ENCODE measurements at places on chromosomes 7 and 10.

DNA sequence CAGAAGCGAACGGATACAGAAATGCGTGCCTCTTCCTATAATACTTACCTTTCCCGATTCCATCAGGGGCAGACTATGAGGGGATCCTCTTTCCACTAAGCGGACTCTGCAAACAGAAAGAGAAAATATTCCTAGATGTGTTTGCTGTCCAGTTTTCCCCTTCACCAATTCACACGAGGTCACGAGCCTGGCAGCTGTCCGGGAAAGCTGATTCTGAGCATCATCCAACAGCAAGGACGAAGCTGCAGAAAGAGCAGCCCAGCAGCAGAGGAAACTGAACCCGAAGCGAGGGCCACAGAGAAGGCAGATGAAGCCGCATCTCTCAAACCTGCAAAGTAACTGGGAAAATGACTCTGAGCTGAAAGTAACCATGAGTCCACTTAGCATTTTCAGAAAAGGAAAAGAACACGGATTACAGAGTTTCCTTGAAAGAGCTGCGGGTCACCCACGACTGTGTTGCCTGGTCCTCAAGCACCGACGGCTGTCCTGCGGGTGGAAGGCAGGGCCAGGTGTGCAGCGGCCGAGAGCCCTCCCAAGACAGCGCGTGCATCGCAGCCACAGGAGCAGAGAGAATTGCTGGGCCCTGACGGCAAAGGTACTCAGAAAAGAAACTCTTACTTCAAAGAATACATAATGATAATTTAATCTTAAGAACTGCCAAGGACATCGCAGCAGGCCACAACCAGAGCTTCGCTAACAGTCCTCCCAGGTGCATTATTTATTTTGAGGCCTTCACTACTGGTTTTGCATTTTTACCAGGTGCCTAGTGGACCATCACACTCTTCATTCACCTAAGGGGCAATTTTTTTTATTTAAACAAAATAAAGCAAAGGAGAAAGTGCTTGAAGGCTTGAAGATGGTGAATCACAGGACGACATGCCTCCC is 153.3 kb downstream of the ZMYND11 start:
- DNase-seq = no peak

GRCh38 chr10:104144931-104145330 is 23.0 kb downstream of the SFR1 start:
- DNase-seq = no peak

GRCh38 chr7:73557108-73557396 is 438 bp downstream of the BCL7B start:
- peak; percentile 95 for DNase-seq

- no peak for DNase-seq
Measured at GRCh38 chr10:86212391-86212700, 154.2 kb downstream of the GRID1 start.

DNA sequence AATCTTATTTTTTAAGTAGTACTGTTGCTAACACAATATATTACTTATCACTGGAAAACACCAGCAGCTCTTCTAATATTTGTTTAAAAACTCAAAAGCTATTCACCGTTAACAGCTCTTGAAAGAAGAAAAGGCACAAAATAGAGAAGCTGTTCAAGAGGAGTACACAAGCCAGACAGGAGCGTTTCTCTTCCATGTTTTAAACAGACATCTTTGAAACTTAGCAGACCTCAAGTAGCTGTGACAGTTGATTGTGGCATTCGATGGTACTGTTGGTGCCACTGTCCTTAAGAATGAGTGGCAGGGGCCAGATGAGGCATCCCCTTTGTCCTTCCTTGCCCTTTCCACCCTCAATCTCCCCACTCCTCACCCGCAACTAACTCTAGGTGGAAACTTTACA is 81.6 kb upstream of the PRR15 start:
- no peak for DNase-seq

DNA sequence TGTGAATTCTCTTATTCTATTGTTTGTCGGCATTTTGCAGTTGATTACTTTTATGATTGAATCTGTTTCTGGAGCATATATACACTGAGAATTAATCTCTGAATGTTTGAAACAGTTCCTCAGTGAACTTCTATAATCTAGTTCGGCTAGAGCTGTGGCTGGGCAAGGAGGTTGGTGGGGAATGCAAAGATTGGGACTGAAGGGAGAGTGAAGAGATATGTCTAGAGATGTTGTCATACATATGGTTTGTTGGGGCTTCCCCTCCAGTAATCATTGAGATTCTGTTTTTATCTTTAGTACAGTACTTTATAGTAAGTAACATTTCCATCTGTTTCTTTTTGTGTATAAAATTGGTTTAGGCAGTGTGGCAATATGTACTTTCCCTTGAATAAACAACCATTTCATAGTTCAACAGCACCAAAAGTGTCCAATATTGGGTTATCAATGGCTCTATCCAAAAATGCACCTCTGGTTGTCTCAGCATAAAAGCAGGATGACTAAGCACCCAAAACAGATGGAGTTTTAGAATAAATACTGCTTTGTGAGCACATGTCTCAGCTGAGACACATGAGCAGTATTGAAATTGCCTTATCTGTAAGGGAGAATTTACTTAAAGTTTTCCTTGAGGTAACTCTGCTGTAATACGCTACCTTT is 36.7 kb downstream of the WAC start:
- DNase-seq = no peak

DNA sequence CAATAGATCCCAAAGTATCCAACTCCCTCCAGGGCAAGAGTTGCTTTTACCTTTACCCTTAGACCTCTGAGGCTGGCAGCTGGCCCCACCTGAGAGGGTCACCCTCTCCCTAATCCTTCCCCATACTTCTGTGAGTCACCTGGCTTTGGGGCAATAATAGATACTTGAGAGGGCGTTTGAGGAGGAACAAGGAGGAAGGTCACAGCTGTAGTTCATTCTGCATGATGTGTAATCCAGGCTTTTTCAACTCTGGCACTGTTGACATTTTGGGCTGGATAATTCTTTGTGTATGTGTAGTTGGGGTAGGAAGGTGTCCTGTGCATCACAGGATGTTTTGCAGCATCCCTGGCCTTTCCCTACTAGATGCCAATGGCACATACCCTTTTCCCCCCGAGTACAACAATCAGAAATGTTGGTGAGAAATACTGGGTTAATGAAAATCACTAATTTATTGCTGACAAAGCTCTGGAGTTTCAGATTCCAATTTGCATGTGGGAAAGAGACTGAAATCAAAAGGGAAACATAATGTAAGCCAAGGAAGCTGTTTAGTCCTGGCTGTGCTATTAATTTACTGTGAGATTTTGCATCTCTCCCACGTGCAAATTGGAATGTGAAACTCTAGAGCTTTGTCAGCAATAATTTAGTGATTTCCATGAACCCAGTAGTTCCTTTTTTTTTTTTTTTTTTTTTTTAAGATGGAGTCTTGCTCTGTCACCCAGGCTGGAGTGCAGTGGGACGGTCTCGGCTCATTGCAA is 3.6 kb downstream of the BLVRA start:
- no peak for DNase-seq

DNA sequence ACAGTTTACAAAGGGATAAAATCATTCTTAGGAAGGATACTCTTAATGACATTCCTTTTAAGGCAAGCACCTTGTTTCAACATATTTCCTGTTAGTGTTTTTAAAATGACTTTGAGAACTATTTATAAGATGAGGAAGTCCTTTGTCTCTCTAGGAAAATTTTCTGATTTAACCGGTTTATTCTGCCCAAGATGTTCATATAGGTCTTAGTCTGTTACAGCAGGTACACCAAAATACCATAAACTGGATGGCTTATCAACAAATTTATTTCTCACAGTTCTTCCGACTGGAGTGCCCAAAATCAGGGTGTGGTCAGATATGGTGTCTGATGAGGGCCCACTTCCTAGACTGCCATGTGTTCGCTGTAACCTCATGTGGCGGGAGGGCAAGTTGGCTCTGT is 77.9 kb downstream of the GSAP start:
- DNase-seq = no peak

GRCh38 chr7:26574476-26574875 is 282.8 kb downstream of the SNX10 start:
- no peak for DNase-seq

DNA sequence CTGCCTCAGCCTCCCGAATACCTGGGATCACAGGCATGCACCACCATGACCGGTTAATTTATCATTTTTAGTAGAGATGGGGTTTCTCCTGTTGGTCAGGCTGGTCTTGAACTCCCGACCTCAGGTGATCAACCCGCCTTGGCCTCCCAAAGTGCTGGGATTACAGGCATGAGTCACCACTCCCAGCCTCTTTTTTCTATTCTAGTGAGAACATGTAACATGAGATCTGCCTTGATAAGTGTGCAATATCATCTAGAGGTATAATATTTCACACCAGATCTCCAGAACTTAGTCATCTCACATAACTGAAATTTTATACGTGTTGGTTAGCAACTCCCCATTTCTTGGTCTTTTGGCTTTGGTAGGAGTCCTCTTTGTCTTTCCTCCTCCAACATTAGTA is 656.9 kb downstream of the CNTNAP2 start:
- DNase-seq = no peak

- peak; percentile 12 for DNase-seq
Measured at GRCh38 chr10:61283066-61283465, 170.1 kb downstream of the TMEM26 start.

DNA sequence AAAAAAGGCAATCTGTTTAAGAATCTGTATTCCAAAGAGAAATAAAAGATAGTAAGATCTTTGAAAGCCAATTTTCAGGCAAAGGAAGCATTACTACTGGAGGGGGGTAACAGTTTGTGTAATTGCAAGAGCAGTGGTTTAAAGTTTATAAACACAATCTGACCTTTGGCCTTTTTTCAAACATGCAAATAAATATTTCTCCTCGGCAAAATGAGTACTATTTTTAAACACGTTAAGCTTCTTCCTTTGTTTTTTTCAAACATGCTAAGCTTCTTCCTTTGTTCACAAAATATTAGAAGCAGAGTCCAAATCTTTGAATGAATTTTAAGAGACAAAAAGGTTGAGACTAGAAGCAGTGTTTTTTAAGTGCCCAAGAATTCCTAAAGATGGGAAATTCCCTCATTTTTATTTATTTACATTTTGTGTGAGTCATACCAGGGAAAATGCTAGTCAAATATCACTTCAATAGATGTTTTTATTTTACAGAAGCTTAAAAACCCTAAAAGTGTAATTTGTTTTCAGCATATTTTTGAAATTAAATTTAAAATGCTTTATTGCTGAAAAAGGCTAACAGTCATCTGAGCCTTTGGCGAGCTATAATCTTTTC is 229.3 kb downstream of the GPR37 start:
- no peak for DNase-seq

DNA sequence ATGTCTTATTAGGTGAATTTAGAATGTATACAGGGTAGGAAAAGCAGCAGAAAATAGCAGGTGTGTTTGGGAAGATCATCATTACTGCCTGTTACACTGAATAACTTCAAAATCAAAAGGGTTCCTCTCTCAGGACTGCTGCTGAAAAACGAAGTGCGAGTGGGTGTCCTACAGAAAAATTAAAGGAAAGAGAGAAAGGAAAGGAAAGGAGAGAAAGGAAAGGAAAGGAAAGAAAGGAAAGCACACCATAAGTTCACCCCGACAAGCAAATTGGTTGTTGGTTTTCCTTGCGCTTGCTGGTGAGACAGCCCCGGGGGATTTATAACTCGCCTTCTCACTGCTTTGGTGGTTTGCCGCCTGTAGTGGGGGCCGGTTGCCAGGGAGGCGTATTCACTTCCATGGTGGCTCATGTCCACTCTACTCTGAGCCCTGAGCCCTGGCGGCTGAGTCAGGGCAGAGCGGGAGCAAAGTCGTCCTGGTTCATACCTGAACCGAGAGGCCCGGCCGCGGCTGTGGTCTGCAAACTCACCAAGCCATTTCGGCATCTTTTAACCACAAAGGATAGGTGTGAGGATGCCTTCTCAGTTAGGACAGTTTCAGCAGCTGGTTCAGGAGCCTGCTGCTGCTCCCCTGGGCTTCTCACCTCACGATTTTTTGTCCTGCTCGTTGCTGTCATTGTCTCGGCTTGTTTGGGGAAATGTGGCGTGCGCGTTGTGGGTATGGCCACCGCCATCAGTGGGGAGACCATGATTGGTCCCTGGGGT is 26.1 kb downstream of the INPP5A start:
- no peak for DNase-seq

DNA sequence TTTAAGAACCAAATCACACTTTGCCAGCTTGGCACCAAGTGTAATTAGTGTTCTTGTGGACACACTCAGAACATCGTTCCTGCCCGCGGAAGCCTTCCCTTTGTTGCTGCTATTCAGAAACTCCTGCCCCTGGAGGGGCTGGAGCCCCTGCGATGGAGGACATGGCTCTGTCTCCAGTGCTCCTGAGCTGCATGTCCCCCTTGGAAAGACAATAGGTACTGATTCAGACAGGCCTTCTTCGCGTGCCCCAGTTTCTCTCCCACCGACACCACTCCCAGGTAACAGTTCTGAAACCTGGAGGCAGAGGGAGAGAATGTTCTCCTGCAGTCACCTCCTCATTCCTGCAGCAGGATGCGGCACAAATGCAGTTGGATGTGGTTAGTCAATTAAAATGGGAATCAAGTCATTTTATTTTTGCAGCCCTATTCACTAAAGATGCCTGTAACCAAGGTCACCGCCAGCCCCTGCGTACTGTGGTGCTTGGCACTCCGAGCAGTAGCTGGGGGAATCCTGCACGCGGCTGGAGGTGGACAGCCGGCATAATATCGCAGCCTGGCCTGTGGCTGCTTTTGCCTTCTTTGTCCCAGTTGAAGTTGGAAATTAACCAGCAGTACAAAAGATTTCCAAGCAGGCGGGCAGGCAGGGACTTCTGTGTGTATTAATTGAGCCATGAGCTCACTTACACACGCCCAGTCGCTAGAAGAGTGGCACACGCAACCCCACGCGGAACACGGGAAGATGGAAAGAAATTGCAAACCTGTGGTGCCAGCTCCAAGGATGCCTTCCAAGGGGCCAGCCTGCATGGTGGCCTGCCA is 205.7 kb downstream of the EBF3 start:
- DNase-seq = no peak

DNA sequence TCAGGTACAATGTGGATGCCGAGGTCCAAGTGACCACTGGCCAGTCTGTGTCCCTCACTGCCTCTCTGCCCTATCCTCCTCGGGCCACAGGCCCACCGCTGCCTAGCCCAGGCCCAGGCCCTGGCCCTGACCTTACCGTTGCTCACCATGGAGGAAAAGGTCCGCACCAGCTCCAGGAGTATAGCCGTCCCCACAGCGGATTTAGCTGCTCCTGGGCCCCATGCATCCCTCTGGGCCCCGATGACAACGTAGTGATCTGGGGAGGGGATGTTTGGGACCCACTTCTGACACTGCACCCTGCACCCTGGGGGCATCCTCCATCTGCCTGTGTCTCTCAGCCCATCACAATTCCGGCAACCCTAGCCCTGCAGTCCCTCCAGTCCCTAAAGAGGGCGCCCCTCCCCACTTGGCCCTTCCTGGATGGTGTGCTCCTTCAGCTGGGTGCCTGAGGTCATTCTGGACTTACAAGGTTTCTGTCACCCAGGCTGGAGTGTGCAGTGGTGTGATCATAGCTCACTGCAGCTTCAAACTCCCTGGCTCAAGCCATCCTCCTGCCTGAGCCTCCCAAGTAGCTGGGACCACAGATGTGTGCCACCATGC is 12.1 kb downstream of the TFR2 start:
- DNase-seq = peak; percentile 49

- DNase-seq = peak; percentile 5
Measured at GRCh38 chr7:89002981-89003956, 207.7 kb upstream of the TEX47 start.
